ENCODE measurements at places on chromosomes 7 and 10.
A peak's percentile ranks its signal among the peaks of the same experiment; 100 is the strongest.

GRCh38 chr10:99912041-99912440, 97.7 kb downstream of the DNMBP start:
- peak; percentile 20 for DNase-seq

GRCh38 chr7:76515999-76516443, 5.7 kb downstream of the UPK3B start:
- no peak for DNase-seq

- DNase-seq, result no peak
These were observed 52.2 kb downstream of the C10orf105 start for GRCh38 chr10:71667387-71667752.

- DNase-seq, result no peak
These were observed 53.1 kb upstream of the CXCL12 start for GRCh38 chr10:44437840-44438511.

- DNase-seq, result no peak
These were observed 308.5 kb upstream of the NFE2L3 start for GRCh38 chr7:25843467-25843866.

GRCh38 chr10:94093286-94093905, 99.7 kb downstream of the PLCE1 start:
- DNase-seq, result peak; percentile 23

DNA sequence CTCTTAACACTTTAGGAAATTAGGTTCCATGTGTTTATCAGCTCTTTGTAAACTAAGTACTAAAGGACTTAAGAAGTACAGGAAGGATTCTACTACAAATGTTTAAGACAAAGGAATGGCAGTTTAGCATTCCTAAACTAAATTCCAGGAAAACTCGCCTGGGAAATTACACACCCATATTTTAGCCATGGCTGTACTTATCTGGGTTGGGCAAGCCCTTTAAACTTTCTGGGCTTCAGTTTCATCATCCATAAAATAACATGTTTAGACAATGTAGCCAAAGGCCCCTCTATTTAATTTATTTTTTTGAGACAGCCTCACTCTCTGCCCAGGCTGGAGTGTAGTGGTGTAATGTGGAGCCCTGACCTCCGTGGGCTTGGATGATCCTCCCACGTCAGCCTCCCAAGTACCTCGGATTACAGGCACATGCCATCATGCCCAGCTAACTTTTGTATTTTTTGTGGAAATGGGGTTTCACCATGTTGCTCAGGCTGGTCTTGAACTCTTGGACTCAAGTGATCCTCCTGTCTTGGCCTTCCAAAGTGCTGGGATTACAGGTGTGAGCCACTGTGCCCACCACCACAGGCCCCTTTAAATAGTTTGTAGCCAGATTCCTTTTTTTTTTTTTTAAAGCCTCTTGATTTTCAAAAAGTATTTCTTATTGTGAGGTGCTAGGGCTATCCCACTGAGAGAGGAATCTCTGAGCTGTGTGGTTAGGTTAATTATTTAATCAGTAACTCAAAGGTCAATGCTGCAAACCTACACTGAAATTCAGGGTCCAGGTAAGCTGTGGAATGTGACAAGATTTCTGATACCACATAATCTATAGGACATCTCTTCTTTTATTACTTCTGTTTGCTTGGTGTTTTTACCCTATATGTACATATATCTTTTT, 32.1 kb downstream of the TMEM60 start:
- no peak for DNase-seq

- DNase-seq, result peak; percentile 12
These were observed 169.4 kb downstream of the ARHGAP12 start for GRCh38 chr10:31759124-31759798.

- no peak for DNase-seq
These were observed 134.2 kb downstream of the PTN start for GRCh38 chr7:137209151-137209817.

DNA sequence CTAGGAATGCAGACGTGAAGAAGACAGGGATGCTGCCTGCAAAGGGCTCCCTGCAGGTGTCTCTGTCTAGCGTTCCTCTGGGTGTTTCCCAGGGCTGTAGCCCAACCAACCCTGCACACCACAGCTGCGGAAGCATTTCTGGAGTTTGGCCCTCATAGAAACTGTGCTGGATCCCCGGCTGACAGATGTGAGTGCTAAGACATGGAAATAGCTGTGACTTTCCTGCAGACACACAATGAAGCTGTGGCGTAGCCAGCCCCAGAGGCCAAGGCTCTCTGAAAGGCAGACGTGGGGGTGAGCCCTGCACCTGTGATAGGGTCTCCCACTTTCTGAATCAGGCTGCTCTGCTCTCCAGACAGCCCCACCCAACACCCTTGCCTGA, 44.8 kb downstream of the ADCYAP1R1 start:
- no peak for DNase-seq

GRCh38 chr7:123823898-123824753, 20.8 kb upstream of the HYAL4 start:
- DNase-seq, result no peak

- no peak for DNase-seq
These were observed 695.1 kb upstream of the GALNT17 start for GRCh38 chr7:70436790-70437350.

- no peak for DNase-seq
These were observed 93.8 kb upstream of the IKZF1 start for GRCh38 chr7:50210706-50211115.

DNA sequence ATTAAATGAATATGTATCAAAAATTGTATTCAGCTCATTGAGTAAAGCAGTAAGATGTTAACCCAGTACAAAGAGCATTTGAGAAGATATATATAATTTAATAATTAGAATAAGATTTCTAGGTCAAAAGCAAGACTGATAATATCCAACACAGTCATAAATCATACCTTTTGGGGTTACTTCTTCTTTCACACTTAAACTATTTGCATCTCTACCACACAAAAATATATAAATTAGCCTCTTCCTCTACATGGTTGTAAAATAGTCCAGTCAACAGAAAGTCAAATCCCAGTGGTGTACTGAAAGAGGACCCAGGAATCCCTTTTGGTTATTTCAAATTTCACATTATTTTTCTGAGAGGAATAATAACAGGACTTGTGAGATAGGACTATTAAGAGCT, 204.6 kb upstream of the INHBA start:
- DNase-seq, result no peak

DNA sequence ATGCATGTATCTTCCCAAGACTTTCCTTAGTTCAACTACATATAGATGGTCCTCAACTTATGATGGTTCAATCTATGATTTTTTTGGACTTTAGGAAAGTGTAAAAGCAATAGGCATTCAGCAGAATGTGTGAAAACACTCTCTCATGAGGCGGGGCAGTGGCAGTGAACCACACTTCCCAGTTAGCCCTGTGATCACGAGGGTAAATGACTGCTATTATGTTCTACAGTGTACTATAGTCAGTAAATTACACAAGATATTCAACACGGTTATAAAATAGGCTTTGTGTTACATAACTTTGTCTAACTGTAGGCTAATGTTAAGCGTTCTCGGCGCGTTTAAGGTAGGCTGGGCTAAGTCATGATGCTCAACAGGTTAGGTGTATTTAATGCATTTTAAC, 169.3 kb downstream of the AMPH start:
- DNase-seq, result no peak

DNA sequence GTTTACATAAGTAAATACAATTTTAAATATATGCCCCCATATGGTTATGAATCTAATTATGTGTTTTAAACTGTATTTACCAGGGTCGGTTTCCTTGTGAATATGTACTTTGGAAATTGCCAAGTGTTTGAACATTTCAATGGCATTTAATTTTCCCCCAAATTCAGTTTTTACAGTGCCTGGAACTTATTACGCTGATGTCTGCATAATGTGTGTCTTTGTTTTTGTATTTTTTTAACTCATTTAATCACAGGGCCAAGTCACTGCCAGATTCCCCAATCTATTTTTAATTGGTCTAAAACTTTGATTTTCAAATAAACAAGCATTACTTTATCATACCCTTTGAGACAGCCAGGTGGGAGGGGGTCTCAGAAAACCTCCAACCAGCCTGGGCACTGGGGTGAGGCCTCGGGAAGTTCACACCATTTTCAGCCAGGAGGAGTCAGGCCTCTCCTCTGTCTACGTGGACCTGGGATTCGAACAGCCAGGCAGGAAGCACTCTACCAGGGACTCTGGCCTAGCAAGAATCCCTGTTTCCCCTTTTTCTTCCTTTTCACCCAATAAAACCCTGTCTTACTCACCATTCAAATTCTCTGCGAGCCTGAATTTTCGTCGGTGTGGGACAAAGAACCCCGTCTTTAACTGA, 151.5 kb upstream of the COL1A2 start:
- DNase-seq, result no peak

DNA sequence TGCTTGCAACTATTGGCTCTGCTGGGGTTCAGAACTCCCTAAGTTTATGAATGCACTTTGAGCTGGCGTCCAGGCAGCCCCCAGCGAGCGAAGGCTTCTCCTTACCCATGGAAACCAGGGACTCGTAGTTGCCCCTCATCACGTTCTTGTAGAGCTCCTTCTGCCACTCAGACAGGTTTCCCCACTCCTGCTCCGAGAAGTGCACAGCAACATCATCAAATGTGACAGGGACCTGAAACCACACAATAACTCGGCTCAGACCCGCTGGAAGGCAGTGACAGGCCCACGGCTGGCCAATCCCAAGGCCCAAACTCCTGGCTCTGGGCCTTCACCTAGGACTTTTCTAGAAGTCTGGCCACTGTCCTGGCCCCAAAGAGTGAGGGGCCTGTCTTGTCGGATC, 6.9 kb downstream of the ZNF777 start:
- DNase-seq, result no peak

DNA sequence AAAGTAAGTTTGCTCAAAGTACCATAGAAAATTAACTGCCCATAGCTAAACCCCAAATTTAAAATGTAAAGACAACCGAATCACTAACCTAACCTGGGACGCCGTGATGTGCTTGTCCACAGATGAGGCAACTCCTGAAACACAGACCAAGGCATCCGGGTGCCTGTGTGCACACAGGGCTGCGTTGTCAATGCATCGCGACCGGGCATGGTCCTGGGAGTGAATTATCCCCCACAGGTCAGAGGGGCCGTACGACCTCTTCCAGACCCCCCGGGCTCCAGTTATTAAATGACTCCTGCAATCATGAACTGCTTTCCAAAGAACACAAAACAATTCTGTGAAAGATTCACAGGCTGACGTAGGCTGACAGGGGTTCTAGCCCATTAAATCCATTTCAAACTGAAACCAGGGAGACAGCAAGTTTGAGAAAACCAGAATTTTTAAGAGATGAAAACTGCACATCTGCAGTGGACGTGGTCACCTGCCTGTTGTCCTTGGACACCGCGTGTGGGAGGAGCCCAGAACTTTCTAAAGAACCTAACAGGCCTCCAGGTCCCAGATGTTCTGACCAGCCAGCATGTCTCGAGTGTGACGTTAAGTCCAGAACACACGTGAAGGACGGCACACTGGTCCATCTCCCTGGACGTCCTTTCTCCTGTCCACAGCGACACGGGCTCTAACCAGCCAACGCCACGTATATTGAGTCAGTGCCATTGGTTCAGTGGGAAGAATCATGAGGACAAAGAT, 297.8 kb downstream of the DNAJB6 start:
- DNase-seq, result no peak

DNA sequence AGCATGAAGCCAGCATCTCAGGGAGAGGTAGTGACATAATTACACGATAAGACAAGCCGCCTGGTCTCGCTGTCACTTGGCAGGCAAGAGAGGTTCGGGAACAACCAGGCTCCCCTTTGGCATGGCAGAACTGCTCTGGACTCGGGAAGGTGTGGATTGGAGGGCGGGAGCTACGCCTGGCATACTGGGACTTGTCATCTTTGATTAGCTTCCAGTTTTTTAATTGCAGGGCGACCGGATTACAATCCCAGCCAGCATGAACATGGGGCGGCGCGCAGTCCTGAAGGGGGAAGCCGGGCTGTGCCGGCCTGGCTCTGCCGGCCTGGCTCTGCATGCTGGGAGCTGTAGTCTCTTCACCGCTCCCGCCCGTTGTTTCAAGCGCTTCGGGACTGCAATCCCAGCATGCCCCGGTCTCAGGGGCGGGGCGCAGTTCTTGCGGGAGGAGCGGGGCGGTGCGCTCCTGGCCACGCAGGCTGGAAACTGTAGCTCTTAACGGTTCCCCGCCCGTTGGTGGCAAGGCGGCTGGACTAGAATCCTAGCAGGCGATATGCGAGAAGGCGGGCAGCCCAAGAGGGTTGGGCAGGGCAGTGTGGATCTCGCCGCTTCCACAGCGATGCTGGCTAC, 45.5 kb upstream of the ZNF716 start:
- DNase-seq, result no peak

DNA sequence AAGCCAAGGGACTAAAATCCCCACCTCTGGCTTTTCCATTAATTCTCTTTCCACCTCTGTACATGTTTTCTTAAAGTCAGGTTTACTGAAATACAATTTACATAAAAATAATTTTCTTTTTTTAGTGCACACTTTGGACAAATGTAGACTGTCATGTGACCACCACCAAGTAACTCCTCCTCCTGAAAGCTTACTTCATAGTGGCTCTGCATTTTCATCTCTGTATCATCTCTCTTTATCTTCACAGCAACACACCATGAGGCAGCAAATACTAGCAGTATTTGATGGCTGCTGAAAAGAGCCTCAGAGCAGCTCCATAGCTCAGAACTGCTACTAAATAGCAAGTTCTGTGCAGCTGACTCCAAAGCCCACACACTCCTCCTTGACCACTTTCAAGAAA, 17.3 kb downstream of the WDFY4 start:
- no peak for DNase-seq

- DNase-seq, result no peak
These were observed 25.0 kb downstream of the BCCIP start for GRCh38 chr10:125848371-125848770.

- DNase-seq, result no peak
These were observed 6.5 kb downstream of the STAMBPL1 start for GRCh38 chr10:88886557-88886956.

DNA sequence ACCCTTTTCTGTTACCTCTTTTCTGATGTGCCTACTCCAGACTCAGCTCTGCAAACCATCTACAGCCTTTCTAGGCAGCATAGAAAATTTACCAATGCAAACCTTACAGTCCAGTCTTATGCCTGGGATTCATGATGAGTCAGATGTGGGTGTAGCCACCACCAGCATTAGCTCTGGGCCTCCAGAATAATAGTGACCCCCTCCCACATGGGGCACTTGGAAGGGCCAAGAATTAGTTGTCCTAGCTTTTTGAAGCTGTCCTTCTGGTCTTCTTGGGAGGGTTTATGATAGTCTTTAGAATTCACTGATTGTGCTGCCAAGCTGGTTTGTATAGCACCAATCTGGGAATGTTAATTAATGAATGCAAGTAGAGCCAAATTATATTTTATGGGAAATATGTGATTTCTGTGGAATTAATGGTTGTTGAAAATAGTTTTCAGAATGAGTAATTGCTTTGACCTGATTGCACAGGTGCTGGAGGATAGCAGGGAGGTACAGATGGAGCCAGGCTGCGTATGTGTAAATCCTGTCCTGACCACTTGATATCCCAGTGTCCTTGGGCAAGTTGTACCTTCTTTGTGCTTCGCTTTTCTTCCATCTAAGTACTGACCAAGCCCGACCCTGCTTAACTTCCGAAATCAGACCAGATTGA, 94.8 kb downstream of the CPED1 start:
- no peak for DNase-seq

- no peak for DNase-seq
These were observed 25.6 kb downstream of the SH2B2 start for GRCh38 chr7:102312317-102312716.
